Fibroblast of upper back skin (primary cell): ENCODE measurements at places on chromosomes 12 and 14.
A peak's percentile ranks its signal among the peaks of the same experiment; 100 is the strongest.

DNA sequence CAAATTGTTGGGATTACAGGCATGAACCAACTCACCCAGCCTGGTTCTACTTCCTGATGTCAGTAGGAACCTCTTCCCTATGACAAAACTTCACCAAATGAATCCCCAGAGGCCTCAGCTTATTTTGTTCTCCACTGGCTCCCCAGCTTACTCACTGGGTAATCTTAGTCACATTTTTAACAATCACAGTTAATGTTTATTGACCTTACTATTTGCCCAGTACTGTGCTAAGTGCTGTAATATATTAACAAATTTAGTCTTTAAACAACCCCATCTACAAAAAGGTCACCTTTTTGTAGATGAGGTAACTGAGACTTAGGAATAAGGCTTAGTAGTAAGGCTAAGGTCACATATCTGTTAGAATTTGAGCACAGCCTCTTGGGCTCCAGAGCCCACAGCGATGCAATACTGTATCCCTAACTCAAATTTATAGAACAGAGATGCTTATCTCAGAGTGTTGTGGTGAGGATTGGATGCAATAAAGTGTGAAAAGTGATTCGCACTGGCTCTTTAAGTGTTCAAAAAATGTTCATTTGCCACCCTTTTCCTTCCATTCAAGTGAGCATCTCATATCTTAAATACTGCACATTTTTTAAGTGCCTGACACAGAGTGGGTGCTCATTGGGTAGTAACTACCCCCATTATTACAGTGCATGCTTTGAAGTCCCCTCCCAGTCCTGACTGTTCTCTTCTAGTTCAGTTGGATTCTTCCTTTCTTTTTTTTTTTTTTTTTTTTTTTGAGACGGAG lies 146.4 kb upstream of the ARHGAP5 start:
- DNase-seq = peak; percentile 67

- DNase-seq = no peak
Observed at GRCh38 chr12:52198454-52199215, 6.8 kb upstream of the KRT80 start.

GRCh38 chr12:111173836-111174235 lies 195.1 kb downstream of the PHETA1 start:
- DNase-seq = no peak

- peak; percentile 50 for DNase-seq
Observed at GRCh38 chr12:114272605-114273004, 133.3 kb downstream of the TBX5 start.

DNA sequence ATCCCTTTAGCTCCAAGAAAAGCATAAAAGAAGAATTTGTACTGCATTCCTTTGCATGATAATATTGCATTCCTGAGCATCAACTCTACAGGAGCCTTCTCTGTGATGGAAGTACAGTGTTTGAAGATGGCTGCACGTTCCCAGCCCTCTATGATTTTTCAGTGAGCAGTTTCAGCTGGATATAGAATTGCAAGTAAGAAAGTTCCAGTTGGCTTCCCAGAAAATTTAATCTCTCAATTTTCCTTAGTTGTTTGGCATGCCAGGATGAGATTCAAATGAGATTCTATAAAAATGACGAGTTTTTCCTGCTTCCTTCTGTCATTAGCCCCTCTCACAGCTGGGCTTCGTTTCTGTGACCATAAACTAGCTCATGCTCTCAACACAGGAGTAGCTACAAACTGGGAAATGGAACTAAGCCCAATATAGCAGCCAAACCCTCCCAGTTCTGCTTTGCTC lies 109.9 kb downstream of the TTC8 start:
- peak; percentile 44 for DNase-seq

DNA sequence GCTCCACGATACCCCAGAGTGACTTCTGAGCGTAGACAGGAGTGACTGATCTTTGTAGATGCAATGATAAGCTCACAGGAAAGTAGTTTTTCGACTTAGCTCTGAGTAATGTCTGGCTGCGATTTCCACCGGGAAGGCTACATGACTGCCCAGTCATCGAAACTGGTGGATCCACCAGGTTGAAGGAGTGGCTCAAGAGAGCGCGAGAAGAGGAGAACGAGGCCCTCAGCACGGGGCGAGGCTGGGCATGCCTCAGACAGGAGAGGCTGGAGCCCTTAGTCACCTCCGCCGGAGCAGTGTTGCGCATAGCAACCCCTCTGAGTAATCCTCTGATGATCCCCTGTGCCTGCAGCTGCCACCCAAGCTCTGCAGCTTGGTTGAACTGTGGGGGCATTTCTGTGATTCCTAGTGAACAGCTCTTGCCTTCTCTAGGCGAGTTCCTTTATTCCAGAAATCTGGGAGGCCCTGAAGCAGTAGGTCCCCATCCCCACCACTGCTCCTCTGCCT lies 25.6 kb downstream of the ELK3 start:
- DNase-seq = peak; percentile 93

DNA sequence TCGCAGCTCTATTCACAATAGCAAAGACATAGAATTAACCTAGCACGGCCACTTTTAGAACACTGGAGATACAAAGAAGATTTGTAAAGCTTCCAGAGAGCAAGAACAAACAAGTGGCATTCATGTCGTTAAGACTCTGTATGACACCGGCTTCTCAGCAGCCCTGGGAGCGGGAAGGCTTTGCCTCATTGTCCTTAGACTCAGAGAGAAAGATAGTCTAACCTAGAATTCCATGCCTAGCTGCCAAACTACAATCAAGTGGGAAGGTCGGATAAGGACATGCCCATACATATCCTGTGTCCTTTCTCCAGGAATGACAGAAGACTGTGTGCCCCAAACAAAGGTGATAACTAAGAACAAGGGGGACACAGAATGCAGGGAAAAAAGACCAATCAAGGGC lies 1038.3 kb downstream of the BCL11B start:
- DNase-seq = no peak

DNA sequence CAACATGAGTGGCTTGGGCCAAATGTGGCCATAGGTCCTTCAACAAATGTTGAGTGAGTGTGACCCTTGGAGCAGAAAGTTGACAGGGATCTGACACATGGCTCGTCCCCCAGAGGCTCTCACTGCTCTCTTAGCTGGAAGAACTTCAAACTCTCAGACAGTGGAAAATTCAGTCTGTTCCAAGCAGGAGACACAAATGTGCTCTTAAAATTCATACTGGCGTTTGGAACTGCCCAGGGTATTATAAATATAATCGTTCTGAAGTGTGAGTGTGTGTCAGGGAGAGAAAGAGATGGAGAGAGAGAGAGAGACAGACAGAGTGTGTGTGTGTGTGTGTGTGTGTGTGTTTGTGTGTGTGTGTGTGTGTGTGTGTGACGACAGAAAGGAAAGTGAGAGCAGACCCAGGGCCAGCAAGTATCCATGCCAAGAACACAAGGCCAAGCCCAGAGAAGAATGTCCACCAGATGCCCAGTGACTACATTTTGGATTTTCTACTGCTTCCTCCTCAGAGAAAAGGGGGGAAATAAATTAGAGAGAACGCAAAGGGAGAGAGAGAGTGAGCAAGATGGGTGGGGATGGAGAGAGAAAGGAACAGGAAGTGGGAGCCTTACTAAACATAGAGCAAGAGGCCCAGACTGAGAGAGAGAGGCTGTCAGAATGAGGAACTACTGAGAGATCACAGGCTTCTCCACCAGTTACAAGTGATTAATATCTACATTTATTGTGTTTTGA lies 193.6 kb upstream of the NUDT4 start:
- DNase-seq = peak; percentile 46

DNA sequence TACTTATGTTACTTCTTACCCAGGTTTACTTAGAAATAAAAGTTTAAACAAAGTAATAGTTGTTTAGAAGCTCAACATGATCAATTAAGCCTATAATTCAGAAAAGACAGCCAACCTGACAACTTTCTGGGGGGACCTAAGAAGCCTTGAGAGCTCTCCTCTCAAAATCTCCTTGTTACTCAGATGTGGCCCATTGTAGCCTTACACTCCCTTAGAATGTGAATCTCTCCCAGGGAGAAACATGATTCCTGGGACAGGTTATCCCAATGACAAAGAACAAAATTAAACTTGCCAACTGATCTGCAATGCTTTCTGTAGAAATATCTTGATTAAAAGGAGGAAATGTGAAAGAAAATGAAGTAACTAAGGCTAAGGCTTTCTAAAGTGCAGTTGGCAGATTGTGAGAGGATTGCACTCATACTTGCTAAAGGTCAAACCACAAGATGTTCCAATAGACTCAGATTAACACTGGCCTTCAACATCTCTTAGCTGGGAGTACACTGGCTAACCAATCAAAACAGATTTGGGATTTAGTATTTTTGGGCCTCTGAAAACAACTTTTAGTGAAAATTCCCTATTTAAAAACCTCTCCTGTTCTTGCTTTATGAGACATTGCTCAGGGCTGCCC lies 72.3 kb upstream of the TMX1 start:
- peak; percentile 33 for DNase-seq

DNA sequence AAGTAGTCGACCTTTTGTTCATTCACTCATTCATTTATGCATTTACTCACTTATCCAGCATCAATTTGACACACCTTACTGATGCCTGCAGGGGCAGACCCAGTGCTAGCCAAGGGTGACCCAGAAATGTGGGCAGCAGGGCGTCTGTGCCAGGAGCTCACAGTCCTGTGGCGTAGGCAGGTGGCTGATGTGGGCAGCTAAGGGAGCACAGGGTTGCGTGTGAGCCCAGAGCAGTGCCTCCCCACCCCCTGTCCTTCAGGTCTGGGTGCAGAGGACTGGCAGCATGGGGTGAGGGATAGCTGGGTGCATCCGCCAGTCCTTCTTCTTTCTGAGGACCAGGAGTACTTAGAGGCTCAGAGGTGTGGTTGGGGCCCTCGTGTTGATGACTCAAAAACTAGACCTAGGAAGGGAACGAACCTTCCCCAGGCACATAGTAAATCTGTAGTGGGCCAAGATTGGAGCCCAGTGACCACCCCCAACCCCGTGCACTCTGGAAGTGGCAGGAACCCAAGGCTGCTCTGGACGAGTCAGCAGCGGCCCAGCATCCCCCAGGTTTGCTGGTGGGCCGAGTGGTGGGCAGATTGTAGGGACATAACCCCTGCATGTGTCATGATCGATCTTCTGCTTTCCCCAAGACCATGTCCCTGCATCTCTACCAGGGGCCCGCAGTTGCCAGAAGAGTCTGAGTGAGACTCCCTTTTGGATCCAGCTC lies 63.9 kb downstream of the BEGAIN start:
- DNase-seq = no peak

GRCh38 chr14:90922141-90922540 lies 105.9 kb upstream of the TTC7B start:
- DNase-seq = no peak

DNA sequence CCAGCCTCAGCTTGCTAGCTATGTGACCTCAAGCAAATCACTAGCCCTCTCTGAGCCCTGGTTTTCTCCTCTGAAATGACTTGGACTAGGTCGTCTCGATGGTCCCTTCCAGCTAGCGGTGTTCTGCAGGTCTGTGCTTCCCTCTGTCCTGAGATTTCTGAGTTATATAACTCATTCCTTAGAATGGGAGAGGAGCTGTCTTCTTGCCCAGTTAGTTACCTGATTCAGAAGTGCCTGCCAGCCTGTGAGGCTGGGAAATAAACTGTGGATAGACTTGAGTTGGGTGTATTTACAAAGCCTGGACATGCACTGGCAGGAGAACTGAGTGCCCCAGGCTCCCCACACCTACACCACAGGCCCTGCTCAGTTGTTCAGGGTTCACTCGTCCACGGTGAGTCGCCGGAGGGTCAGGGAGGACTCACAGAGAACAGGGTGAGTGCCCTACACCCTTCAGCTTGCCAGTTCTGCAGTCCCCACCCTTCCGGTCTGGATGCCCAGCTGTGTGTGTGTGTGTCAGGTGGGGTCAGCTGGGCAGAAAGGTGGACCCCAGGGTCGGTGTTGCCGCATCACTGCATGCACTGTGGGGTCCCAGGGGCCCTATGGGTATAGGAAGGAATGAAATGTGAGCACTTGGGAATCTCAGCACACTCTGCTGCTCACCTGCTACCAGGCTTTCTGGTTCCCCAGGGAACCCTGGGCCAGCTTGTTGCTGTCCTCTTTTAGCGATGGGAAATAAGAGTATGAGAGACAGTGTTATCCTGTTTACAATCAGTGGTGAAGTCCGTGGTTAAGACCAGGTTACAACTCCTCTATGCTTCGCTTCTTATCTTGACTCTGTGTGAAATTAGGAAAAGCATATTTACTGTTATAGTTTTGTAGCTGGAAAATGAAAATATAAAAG lies 348.2 kb downstream of the DPF3 start:
- no peak for DNase-seq

- DNase-seq = no peak
Observed at GRCh38 chr12:45310627-45310968, 94.7 kb downstream of the ANO6 start.

- DNase-seq = peak; percentile 98
Observed at GRCh38 chr14:36320200-36320896, at the start of gene MBIP. TSS of gene MBIP (minus strand) at chr14:36320637. CDS start at chr14:36320588, 49 bp downstream.

DNA sequence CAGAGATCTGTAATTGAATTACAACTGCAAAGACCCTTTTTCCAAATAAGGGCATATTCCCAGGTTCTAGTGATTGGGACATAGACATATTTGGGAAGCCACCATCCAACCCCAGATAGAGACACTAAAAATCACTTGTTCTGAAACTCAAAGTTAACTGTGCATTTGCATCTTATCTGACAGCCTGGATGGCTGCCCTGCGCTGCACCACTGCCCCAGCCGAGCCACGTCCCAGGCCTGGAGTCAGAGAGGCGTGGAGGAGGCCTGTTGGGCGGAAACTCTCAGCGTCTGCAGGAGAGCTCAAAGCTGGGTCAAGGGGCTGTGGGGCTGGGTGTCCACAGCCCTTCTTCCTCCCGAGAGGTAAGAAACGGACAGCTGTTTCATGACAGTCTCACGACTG lies 124.4 kb downstream of the RIMBP2 start:
- no peak for DNase-seq

DNA sequence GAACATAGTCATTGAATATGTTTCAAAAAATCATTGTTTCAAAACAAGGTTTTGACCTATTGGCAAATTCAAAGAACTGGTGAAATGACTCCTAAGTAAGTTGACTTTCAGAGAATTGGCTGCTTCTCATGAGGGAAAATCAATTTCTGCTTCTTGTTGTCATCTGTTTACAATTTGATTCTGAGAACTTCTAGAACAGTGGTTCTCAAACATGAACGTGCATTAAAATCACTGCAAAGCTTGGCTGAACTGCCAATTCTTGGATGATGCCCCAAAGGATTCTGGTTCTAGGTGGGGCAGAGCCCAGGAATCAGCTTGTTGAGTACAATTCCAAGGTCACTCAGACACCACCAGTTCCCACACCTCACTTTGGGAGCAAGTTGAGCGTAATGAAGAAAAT lies 83.9 kb downstream of the ZFP36L1 start:
- no peak for DNase-seq

GRCh38 chr12:26134540-26134939 lies 9.7 kb upstream of the BHLHE41 start:
- DNase-seq = no peak

GRCh38 chr12:29067430-29067829 lies 81.6 kb upstream of the FAR2 start:
- DNase-seq = no peak

GRCh38 chr12:2338381-2338780 lies 285.6 kb downstream of the CACNA1C start:
- no peak for DNase-seq

- no peak for DNase-seq
Observed at GRCh38 chr12:57718641-57719528, 19.7 kb downstream of the AGAP2 start.
